ENCODE measurements at places on chromosomes 6 and 20.

DNA sequence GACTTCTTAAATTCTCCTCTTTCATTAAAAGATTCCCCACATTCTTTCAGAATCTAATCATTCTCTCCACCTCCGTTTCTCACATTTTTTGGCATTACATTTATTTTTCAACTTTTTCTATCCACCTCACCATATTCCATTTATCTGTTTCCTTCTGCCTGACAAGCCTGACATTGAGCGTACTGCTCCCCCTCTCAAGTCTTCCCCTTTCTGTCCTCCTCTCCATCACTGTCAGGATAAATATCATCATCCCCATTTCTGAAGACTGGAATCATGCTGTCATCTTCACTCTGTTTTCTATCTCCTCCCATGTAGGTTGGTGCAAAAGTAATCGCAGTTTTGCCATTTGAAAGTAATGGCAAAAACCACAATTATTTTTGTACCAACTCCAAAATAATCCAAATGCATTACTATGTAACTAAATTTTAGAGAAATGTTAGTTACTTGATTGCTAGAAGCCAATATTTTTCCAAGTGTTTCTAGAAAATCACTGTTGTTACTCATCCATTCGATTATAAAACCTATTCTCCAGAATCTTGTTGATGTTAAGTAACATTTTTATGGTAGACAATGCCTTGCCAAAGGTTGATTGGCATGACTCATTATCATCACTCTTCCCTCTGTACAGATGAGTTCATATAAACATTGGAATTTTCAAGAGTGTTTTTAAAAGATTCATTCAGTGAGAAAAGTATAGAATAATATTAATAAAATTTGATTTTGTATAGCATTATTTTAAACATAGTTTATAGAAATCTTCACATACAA is 292.3 kb upstream of the RNF217 start:
- DNase-seq = no peak

DNA sequence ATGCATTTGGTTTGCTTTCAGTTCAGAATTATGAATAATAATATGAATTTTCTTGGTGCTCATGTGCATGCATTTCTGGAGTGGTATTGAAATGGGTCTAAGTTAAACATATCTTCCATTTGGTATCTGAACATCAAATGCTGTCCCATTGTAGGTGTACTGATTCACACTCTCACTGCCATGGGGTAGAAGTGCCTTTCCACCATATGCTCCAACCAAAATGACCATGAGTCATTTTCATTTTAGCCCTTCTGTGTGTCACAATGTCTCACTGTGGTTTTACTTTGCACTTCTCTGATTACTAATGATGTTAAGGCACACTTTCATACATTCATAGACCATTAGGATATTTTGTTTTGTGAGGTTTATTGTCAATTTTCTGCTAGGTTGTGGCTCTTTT is 211.9 kb downstream of the HAO1 start:
- no peak for DNase-seq

DNA sequence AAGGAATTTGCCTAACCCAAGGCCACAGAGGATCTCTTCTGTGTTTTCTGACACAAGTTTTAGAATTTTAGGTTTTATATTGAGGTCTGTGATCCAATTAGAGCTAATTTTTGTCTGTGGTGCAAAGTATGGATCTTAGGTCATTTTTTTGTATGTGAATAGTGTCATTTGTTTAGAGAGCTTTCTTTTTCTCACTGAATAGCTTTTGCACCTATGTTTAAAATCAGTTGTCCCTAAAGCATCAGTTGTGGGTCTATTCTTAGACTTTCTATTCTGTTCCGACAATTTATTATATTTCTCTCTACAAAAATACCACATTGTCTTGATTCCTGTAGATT is 341 bp upstream of the MCM9 start:
- DNase-seq = no peak

GRCh38 chr6:37029249-37029971 is 24.0 kb downstream of the FGD2 start:
- DNase-seq = no peak

- no peak for DNase-seq
These were observed 6.3 kb downstream of the MAP1LC3A start for GRCh38 chr20:34564833-34565232.

- DNase-seq = no peak
These were observed 152.9 kb upstream of the DST start for GRCh38 chr6:56795466-56796195.

DNA sequence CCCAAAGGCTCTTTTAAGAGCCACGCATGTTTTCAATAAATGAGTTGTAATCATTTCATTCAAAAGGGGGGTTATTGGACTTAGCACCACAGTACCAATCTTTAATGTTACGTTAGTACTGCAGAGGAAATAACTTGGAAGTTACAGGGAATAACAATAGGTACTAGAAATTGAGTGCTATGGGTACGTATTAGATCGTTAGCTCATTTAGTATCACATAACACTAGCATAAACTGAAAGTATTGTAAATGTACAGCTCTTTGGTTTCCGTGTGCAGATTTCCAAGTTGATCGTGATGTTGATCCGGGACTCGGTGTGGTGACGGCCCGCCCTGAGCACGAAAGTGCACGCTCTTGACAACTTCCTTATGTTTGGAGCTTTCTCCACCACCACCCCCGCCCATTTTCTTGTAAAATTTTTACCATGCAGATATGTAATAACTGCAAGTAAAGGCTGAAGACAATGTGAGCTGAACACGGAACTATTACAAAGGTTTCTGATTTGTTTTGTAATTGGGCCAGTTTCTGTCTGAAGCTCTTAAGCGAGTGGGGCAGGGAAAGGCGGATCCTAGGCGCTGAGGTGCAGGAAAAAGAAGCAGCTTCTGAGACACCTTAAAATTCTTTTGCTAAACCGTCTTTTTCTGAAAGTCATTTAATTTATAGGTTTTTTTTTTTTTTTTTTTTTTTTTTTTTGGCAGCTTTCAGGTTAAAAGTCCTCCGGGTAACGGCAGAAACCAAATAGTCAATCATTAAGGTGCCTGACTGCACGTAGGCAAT is 71.5 kb downstream of the HFE start:
- DNase-seq = no peak

GRCh38 chr6:43757966-43758616 is 11.9 kb upstream of the VEGFA start:
- no peak for DNase-seq

GRCh38 chr6:14406614-14407331 is 289.2 kb downstream of the CD83 start:
- no peak for DNase-seq

GRCh38 chr6:4673861-4674260 is 102.3 kb upstream of the CDYL start:
- DNase-seq = no peak

GRCh38 chr20:58028123-58028522 is 200.3 kb downstream of the ANKRD60 start:
- no peak for DNase-seq

DNA sequence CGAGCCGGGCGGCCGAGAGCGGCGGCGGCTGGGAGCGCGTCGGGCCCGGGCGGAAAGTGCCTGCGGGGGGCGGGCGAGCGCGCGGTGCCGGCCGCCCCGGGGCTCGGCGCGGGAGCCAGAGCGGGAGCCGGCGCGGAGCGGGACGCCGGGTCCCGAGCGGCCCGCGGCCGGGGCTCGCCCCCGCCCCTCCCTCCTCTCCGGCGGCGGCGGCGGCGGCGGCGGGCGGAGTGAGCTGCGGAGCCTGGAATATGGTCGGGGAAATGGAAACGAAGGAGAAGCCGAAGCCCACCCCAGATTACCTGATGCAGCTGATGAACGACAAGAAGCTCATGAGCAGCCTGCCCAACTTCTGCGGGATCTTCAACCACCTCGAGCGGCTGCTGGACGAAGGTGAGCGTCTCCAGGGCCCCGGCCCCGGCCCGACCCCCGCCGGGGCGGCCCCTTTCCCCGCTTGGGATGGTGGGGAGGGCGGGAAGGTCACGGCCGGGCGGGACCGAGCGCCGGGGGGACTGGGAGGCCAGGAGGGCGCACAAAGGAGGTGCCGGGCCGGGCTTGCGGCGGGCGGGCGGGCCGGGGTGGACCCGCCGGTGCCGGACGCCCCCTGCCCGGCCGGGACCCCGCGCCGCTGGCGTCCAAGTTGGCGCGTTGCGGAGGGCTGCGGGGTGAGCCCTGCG is 565 bp downstream of the QKI start:
- DNase-seq = no peak

- no peak for DNase-seq
These were observed 22.3 kb downstream of the TPBG start for GRCh38 chr6:82385961-82386360.

DNA sequence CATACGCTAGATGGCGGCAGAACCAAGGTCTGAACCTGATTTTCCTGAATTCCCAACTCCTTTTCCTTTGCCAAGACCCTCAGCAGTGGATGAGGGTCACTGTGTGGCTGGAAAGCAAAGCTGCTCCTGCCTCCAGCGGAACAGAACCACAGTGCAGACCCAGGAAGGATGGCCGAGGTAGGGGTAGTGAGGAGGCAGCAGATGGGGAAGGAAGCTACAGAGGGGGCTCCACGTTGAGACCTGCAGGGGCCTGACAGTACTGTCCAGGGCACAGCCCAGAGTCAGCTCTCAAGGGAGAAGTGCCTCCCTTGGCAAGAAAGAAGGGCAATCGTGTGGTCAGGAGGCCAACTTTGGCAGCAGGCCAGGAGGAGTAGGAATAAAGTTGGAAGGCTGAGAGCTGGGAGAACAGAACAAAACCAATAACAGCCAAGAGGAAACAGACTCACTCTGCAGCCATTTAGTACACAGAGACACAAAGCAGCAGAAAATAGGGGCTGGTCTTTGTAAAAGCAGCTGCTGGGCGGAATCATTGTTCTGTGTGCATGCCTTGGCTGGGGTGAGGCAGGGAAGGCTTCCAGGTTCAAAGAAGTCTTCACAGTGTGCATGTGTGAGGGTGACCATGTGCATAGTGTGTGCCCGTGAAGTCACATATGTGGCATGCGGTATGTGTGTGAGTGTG is 3.1 kb downstream of the GABRR2 start:
- no peak for DNase-seq

GRCh38 chr6:2843138-2843740 is 1.6 kb upstream of the SERPINB1 start:
- no peak for DNase-seq

- no peak for DNase-seq
These were observed 108.6 kb downstream of the BCKDHB start for GRCh38 chr6:80215063-80215462.

DNA sequence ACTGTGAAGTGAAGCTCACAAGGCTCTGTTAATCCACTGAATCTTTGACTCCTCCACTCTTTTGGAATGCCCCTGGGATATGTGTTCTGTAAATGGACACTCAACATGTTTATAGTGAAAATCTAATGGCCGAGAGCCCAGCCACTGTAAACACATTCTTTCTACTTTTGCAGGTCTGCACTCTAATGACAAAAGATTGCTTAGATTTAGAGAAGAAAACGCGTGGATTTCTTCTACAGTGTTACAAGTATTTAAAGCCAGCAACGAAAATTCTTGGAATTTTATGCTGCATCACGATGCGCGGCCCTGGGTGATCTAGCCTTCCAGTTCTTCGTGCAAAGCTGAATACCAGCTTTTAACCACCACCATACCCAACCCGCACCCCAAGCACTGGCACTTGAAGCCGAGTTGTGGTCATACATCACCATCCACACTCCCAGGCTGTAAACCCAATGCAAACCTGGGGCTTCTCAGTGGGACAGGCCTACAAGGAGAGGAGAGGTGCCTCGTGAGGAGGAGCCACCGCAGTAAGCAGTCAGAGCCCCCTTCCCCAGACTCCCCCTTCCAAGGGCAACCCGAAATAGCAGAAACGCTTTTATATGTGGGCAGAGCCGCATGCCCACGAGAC is 3.7 kb upstream of the FOXO3 start:
- DNase-seq = no peak

DNA sequence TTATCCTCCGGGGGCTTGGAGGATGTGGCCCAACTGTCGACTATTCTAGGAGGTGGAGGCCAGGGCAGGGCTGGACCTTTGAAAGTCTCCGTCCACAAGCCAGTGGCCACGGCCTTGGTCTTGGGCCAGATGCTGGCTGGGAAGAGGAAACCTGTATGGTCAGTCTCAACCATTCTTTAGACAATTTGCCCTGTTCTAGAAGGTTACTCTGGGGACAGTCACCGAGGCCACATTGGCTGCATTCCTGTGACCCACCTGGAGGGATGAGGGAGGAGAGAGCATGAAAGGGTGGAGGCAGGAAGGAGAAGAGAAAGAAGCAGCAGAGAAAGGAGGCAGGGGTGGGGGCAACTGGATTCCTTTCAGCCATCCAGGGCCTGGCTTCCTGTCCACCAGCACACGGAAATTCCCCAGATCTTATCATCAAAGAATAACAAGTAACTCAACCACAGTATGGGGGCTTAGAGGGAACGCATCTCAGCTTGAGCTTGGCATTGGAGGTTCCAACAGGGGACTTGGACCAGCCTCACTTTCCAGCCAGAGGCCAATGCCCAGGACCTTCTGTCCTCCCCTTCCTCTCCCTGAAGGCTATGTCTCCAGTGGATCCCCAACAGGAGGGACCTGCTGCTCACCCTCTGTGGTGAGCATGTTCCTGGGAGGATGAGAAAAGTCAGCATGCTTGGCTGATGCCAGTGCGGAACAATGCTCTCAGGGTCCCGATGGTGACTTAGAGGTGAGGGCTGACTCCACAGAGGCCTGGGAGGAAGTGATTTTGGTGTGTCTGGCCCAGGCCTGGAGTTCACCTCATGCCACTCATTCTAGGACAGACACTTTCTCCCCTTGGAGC is 30.4 kb downstream of the TGM2 start:
- DNase-seq = no peak

- no peak for DNase-seq
These were observed 614.5 kb downstream of the PHF3 start for GRCh38 chr6:64250126-64250525.

DNA sequence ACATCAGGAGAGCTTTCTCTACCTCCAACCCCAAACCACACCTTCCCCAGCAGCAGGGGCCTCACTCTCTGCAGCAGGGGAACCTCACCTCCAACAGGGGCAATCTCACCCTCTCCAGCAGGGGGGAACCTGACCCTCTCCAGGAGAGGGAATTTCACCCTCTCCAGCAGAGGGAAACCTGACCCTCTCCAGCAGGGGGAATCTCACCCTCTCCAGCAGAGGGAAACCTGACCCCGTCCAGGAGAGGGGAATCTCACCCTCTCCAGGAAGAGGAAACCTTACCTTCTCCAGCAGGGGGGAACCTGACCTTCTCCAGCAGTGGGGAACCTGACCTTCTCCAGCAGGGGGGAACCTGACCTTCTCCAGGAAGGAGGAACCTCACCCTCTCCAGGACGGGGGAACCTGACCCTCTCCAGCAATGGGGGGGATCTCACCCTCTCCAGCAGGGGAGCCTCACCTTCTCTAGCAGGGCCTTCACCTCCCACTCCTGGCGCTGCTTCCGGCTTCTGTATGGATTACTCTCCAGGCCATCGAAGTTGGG is 3.1 kb downstream of the B3GALT4 start:
- no peak for DNase-seq

DNA sequence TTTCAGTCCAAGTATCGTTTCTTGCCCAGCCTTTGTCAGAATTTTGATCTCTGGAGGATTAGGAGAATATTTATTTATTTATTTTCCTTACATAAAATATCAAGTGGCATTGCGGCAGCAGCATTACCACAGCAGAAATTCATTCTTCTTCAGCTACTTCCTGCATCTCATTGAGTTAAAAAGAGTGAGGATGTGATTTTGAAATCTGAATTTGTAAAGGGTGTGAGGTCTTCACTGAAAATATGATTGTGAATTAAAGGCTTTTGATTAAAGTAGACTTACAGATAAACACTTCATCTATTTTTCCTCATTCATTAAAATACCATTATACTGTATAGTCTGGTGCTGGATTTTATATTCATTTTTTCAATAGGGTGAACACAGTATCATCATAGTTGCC is 328.4 kb downstream of the PRL start:
- no peak for DNase-seq
